COR-L47 (cell line): ENCODE measurements at places on chromosomes 4 and X.
A peak's percentile ranks its signal among the peaks of the same experiment; 100 is the strongest.

DNA sequence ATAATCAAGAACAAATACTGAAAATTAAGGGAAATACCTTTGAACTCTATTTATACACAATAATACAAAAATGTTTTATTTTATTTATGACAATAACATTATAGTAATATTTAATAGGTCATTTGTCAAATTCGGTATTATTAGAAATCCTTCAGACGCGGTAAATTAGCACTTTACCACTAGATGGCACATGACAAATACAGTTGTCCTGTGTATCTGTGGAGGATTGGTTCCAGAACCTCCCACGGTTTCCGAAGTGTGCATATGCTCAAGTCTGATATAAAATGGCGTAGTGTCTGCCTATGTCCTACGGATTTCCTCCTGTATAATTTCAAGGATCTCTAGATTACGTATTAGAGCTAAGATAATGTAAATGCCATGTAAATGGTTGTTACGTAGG is 8.1 kb upstream of the LINC00632 start:
- peak; percentile 1 for DNase-seq

DNA sequence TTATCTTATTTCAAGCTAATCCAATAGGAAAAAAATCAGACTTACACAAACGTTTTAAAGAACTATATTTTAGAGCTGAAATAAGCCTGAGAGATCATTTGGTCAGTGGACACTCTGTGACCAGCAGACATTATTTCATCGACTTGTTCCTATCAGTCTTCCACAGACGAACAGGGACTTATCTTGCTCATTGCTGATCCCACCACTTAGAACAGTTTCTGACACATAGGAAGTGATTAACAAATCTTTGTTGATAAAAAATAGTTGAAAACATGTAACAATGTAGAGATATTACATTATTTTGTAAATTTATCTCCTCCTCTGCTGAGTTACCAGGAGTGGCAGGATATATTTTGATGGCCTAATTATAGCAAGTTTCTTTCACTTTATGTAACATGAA is 65.8 kb downstream of the TAPT1 start:
- DNase-seq: no peak

DNA sequence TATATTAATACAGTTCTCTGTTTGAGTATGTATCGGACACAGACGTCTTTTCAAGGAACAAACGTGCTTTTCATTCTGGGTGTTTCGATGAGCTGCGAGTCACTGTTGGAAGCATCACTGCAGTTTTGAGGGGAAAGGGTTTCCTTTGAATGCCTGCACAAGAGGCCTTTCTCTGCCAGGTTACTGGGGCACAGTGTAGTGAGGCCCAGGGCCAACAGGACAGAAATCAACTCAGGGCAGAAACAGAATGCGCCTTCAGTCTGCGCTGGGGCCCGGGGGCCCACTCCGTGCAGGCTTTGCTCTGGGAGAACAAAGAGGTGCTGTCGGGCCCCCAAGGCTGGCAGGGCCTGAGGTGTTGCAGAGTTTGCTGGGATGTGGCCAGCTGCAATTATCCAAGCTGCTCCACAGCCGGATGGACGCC is 2.3 kb upstream of the PPP2R3B start:
- no peak for DNase-seq

GRCh38 chr4:55312489-55313101 is 33.4 kb upstream of the SRD5A3 start:
- peak; percentile 1 for DNase-seq

DNA sequence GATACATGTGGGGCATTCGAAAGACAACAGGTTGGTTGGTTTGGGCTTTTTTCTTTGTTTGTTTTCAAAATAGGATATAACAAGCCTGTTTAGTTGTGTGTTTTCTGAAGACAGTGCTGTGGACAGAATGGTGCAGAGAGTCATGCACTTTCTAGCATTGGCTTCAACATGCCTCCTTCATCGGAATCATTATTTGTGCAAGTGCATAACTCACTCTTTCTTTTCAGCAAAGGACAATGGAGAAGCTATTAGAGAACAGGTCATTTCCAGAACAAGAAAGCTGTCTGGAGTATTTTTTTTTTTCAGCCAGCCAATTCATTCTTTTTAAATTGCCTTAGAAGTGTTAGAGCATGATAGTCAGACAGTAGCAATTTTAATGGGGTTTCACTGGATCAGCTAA is 225.8 kb downstream of the STK32B start:
- no peak for DNase-seq

DNA sequence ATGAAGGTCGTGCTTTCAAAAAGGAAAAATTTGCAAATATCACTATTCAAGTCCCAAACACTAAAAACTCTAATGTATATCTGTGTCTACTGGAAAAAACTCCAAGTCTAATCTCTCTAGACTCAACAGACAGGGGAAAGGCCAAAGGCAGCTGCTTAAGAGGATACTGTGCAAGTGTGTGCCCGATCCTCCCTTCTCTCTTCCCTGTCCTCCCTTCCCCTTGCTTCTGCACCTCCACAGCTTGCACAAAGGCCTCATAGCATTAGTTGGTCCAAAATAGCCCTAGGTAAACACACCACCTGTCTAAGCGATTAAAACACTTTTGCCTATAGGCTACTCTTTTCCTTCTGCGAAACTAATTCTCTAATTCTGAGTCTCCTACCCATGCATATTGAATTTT is 10.6 kb downstream of the C4orf54 start:
- no peak for DNase-seq

GRCh38 chr4:16070203-16070602 is 13.6 kb downstream of the PROM1 start:
- DNase-seq: no peak

GRCh38 chr4:57424232-57424897 is 314.2 kb upstream of the IGFBP7 start:
- DNase-seq: no peak

GRCh38 chr4:169147191-169147590 is 123.6 kb downstream of the SH3RF1 start:
- DNase-seq: no peak

DNA sequence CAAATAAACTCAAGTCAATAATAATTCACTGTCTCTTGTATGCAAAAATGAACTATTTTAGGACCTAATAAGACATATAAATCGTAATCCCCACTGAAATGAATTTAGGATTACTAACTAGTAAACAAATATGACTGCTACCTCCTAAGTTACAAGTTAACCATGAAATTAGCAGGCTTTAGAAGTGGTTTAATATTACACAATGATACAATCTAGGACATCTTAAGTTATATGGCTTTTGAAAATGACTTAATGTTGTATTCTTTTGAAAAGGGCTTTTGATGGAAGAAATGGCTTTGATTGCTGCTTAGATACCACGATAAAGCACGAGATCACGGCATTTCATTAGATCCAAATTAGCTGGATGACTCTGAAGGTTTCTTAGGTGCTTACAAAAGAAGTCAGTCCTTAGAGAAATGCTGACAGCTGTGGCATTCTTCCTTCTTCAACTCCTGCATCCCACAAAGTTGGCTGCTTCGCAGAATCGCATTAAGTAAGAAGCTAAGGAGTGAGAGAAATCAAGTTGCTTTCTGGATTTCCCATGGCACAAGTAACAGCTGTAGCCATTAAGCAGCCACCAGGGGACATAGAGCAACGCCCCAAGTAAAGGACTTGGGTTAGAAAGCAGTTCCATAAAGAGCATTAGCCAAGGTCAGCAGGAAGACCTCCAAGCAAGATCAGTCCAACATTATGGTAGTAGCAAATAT is 6.9 kb downstream of the SLC10A7 start:
- no peak for DNase-seq

- DNase-seq: no peak
Measured at GRCh38 chr4:1591107-1591506, 93.0 kb downstream of the FAM53A start.

- DNase-seq: no peak
Measured at GRCh38 chr4:73646117-73646516, 25.9 kb upstream of the RASSF6 start.

- DNase-seq: no peak
Measured at GRCh38 chr4:126396121-126396520, 1081.4 kb downstream of the FAT4 start.

DNA sequence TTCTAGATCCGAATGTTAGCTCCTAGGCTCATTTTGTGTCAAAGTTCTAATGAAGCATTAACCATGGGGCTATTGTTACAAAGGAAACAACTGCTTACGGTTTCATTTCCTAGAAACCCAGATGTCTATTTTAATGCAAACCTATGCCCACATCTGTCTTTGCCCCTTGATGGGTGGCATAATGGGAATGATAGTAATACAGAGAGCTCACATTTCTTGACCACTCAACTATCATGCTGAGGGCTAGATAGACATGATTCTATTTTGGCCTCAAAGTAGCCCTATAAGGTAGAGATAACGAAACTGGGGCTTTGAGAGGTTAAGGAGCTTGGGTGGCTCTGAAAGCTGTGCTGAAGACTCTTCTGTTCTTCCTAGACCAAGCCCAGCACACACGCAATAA is 1.9 kb downstream of the TLR7 start:
- no peak for DNase-seq

GRCh38 chr4:41006141-41006540 is 208.2 kb downstream of the APBB2 start:
- no peak for DNase-seq

GRCh38 chr4:5824635-5825034 is 68.3 kb downstream of the CRMP1 start:
- peak; percentile 16 for DNase-seq

DNA sequence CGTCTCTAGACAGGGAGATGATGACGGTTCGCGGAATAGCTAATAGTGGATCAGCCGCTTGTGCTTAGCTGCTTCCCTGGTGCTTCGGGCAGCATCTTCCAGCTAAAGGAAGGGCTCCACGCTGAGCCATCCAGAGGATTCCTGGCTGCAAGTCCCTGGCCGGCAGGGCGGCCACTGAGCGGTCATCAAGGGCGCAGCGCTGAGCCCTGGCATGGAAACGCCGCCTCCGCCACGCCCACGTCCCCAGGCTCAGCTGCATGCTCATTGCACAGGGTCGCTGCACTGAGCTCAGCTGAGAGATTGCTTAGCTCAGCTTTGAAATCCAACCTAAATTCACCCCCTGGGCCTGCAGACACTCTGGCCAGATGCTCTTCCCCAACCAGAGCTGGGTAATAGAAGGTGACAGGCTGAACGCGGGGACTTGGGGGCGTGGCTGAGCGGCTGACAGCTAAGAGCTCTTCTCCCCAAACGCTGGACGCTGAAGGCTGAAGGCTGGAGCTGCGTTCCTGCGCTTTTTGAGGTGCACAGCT is 118.2 kb upstream of the KIT start:
- no peak for DNase-seq

DNA sequence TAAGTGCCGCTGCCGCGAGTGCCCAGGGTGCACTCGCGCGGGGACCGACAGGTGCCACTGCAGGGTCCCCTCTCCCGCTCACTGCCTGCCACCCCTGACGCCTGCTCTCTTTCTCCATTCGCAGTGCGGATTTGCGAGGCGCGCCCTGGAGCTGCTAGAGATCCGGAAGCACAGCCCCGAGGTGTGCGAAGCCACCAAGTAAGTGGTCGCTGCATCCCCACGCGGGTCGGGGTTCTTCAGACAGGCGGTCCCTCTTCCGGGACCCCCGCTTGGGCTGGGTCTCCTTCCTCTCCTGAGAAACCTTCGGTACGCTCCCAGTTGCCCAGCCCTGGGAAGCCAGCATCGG is 547 bp downstream of the GUCY1A1 start:
- DNase-seq: peak; percentile 75

DNA sequence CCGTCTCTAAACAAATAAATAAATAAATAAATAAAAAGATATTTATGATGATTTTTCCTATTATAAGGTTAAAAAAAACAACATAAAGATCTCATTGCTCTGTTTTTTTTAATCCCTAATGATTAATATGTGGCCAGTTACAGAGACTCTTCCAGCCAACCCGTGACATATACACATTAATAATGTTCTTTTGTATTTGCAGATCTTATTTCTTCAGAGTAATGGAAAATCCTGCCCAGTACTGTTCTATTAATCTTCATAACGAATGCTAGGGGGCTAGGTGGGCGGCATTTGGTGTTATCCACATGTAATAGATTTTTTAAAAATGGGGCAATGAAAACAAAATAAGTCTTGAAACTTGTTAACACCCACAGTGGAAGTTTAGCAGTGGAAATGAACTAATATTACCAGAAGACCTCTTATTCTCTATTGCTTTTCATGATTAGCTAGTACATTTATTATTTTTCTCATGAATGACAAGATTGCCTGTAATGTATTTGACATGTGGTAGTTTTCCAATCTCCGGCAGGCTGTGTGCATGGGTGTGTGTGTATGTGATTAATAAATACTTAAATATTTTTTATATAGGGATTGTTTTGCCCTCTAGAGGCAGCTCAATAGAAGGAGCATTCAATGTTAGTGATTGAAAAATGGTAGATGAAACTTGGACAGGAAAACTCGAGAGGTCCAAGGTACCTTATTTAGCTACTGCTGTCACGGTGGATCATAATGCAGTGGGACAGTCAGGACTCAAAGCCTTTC is 457.4 kb downstream of the IL1RAPL1 start:
- no peak for DNase-seq

- no peak for DNase-seq
Measured at GRCh38 chr4:113088050-113088449, 38.6 kb downstream of the ANK2 start.

DNA sequence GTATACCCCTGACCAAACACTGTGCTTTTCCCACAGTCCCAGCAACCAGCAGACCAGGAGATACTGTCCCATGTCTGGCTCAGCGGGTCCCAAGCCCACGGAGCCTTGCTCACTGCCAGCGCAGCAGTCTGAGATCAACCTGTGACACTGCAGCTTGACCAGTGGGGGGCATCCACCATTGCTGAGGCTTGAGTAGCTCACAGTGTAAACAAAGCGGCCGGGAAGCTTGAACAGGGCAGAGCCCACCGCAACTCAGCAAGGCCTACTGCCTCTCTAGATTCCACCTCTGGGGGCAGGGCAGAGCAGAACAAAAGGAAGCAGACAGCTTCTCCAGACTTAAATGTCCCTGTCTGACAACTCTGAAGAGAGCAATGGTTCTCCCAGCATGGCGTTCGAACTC is 58.1 kb downstream of the SLC10A6 start:
- DNase-seq: no peak

DNA sequence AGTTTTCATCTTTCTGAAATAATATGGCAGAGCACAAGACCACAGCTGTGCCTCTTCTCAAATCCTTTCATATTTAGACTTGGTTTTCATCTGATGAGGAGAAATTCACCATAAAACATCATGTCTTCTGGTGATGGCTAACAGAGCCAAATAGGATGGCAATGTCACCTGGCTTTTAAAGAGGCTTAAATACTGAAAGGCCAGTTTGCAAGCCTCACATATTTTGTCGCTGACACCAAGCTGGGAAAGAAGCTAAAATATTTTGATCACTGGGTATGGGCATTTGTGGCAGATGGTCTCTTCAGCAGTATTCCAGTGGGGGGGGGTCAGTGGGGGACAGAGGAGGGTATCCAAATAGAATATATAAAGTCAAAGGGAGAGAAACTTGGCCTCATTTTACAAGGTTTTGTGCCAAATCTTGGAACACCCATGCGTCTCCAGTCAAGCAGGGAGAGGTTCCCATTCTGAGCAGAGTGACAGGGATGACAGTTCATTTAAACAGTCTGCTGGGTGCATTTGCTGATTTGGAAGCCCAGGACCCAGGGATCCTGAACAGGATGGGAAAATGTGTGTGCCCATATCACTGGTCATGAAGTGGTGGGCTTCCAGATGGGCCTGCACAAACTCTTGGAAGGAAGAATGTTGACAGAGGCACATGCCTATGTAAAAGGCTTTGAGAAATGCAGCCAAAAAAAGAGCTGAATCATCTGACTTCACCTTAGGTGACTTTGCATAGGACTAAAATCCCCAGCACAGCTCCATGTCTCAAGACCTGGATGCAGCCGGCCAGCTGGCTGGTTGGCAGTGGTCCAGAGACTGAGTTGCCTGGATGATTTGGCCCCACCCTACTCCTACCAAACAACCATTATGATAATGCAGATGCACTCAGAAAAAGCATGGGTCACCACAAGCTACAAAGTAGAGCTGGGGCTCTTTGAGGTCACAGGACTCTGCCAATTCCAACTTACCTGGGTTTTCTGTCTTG is 484.4 kb upstream of the NR3C2 start:
- DNase-seq: peak; percentile 69
